ENCODE measurements at places on chromosomes 4 and X.

DNA sequence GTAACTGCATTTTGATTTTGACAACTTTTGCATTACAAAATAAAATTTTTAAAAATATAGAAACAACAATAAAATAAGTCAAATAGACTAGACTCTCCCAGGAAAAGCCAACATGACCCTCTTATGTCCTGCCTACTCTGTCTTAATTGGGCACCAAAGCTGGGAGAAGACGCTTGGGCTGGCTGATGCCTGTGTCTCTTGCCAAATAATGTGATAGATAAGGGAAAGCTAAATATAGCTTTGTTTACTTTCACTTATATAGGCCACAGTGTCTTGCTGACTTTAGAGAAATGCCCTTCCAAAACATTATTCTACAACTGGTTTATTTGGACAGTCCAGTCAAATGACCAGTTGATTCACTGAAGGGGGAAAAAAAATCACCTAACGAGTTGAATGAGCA lies 54.2 kb downstream of the FMR1NB start:
- DNase-seq, result no peak

DNA sequence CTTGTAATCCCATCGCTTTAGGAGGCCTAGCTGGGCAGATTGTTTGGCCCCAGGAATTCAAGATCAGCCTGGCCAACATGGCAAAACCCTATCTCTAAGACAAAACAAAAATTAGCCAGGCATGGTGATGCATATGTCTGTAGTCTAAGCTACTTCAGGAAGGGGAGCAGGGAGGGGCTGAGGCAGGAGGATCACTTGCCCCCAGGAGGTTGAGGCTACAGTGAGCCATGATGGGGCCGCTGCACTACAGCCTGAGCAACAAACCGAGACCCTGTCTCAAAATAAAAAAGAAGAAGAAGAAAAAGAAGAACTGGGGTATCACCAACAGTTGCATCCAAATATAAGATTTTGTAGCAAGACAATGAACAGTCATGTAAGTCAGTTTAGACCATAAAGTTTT lies 47.3 kb upstream of the NFKB1 start:
- no peak for DNase-seq

DNA sequence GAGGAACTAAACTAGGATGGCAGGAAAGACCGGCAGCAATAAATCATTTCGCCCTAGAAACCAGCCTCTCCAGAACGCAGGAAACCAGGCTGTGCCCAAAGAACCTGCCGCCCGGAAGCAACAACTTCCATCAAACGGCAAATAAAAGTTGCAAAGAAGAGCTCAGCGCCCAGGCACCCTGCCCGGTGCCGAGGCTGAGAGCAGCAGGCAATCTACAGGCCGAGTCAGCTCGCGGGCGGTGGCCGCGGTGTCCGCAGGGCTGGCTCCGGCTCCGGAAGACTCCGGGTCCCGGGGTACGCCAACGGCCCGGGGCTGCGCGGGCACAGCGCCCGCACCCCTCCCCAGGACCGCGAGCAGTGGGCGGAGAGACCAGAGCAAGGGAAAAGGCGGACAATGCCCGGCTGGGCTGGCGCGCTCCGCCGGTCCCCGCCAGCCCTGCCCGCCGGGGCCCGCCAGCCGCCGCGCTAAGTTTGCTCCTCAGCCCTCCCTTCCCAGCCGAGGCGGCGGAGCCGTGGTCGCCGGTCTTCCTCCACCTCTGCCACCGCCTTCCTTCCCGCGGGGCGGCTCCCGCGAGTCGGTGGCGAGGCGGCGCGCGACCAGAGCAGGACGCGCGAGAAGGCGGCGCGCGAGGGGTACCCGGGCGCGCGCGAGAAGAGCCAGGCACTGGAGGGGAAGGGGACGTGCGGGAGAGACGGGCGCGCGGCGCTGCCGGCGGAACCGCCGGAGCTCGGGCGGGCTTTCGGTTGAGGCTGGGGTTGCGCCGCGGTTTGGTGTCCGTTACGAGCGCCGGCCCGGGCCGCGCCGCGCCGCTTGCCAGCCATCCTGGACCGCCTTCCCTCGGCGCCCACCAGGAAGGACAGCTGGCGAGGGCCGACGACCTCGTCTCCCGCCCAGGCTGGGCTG lies 733 bp downstream of the FRYL start:
- DNase-seq, result peak; percentile 47

- no peak for DNase-seq
Observed at GRCh38 chr4:1003271-1004070, 8.0 kb upstream of the FGFRL1 start.

DNA sequence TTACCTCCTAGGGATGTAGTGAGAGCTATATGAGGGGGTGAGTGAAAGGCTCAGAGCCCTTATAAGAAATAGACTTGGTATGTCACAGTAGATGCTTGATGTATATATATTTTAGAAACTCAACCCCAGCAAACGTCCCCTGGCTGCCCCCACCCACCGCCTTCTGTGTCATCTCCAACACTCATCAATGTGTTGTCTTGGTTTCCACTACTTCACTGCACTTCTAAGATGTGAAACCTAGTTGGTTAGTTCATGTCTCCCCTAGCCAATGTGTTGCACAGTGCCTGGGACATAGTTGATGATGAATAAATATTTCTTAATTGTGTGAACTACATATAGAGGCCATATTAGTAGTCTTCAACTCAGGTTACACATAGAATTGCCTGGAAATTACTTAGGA lies 4.4 kb downstream of the FGFBP2 start:
- DNase-seq, result no peak

DNA sequence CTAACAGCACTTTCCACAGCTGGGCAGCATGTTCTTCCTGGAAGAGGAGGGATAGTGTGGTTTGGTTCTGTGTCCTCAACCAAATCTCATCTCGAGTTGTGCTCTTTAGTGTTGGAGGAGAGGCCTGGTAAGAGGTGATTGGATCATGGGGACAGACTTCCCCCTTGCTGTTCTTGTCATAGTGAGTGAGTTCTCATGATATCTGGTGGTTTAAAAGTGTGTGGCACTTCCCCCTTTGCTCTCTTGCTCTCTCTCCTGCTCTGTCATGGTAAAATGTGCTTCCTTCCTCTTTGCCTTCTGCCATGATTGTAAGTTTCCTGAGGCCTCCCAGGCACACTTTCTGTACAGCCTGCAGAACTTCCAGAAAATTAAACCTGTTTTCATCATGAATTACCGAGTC lies 133.7 kb upstream of the NDP start:
- DNase-seq, result no peak

- no peak for DNase-seq
Observed at GRCh38 chr4:100746141-100746739, 228.4 kb upstream of the EMCN start.

- no peak for DNase-seq
Observed at GRCh38 chr4:142637614-142638013, 208.5 kb downstream of the INPP4B start.

- DNase-seq, result no peak
Observed at GRCh38 chr4:163473576-163473975, at the start of gene TKTL2. Gene TKTL2, minus strand, starts transcription at chr4:163473754. Its CDS starts 20 bp downstream, at chr4:163473734.

- DNase-seq, result no peak
Observed at GRCh38 chrX:132802033-132802432, 156.4 kb downstream of the HS6ST2 start.
